T-helper 2 cell treated with Interferon-gamma antibody and Interleukin-4, amounts not matched to agents 5 μg/mL and 100 μg/mL, for 36 hours (primary cell): ENCODE measurements at places on chromosomes 5 and 9.

DNA sequence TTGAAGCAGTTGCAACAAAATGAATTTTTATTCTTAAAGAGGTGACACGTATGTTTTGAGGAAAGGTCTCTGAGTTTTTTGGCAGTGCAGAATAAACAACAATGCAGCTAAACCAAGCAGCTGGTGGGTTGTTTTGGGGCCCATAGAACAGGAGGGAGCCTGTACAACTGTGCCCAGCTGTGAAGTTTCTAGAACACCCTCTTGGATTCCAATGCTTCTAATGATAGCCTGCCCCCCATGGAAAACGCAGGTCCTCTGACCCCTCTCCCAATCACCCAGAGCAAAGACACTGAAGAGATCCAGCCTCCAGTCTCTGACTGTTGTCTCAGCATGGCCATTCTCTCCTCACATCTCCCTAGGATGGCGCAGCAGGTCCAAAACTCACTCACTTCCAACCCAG, 150.9 kb downstream of the MARCHF11 start:
- no peak for DNase-seq

- no peak for DNase-seq
Observed at GRCh38 chr5:54301220-54301619, 9.2 kb downstream of the ARL15 start.

DNA sequence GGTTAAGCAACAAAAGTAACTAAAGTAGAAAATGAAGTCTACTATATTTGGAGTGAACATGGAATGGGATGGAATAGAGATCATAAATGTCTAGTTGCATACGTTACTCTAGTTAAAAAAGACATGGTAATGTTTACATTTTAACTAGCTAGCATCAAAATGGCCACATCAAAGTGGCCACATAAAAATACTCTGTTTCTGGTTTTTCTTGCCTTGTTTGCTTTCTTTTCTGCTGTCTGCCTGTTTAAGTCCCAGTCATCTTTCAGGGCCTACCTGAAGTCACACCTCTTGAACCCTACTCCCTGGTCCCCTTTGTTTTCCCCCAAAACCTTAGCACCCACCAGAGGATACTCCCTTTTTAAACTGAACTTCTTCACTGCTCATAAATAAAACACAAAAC, 6.4 kb upstream of the KIF2A start:
- no peak for DNase-seq

GRCh38 chr9:111805830-111806241, 11.1 kb upstream of the SHOC1 start:
- no peak for DNase-seq

DNA sequence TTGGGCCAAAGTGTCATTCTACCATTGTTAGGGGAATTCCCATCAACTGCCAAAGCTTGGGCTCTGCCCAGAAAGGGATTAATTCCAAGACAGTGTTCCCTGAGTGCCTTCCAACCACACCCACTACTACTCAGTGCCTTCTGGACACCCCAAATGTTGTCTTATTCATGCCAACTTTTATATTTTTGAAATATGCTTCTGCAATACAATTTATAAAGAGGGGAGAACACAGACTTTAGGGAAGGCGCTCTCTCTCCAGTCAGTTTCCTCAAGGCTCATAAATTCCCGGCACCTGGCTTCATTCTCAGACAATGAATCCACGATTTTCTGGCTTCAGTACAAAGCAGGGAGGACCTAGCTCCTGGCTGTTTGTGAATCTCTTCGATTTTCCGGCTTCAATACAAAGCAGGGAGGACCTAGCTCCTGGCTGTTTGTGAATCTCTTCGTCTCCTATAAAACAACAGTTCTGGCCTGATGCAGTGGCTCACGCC, 120.1 kb upstream of the MYO10 start:
- no peak for DNase-seq

DNA sequence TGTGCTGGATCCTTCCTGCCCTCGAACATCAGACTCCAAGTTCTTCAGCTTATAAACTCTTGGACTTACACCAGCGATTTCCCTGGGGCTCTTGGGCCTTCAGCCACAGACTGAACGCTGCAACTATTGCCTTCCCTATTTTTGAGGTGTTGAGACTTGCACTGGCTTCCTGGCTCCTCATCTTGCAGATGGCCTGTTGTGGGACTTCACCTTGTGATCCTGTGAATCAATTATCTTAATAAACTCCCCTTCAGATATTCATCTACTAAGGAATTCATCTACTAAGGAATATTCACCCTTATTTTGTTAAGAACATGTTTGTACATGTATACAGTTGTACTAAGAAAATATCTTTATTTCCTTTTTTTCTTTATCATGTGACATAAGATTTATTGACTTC, 1079.7 kb downstream of the CDH12 start:
- DNase-seq = no peak

GRCh38 chr5:50463726-50464125, 22.6 kb upstream of the EMB start:
- DNase-seq = no peak

DNA sequence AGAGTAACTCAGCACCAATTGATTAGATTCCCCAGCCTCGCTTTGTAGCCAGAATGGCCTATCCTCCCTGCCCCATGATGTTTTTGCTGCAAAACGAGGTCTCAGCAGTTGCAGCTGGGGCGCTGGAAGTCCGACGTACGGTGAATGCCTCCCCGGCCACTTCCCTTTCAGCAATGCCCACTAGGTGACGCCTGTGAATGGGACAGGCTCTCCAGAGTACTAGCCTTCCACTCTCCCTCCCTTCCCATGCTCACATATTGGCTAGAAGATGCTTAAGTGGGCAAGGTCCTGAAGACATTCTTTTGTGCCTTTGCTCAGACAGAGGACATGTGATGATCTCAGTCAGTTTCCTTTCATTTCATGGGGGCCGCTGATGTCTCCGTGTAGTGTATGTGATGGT, 50.8 kb downstream of the DMRT2 start:
- DNase-seq = no peak

GRCh38 chr5:42390115-42390514, 33.1 kb upstream of the GHR start:
- DNase-seq = no peak

DNA sequence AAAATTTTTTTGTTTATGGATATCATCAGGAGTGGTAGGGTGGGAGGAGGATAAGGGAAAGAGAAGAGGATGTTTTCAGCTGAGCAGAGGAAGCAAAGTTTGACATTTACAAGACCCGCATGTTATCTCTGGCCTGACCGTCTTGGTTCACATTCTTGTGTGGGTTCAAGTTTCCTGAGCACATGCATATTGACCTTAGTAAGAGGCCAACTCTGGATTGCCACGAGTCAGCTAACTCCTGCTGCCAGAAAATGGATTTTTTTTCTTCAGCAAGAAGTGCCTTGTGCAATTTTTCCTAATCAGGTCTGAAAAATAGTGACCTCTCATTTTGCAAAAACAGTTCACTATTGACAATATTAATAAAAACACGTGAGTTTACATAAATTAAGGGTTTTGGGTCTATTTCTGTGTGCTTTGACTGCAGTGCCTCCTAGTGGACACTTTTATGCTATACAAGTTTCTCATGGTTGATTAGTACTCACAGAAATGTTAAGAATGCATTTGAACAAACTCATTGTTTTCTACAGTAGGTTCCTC, 27.1 kb upstream of the BASP1 start:
- DNase-seq = no peak

DNA sequence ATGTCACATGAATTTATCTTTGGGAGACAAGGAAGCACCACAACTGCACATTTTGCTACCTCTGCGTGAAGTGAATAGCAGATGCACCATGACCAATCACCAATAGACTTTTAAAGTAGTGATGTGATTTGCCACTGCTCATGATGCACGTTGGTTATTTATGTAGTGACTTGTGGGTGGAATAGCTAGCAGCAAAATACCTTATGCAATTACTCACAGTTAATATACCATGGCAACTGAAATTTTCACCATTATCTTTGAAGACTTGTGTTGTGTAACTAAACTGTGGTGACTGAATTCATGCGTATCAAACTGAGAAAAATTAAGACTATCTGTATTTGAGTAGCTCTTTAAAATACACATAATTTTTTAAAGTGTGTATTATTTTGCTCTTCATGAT, 46.2 kb upstream of the TUSC1 start:
- DNase-seq = no peak
